Uterine smooth muscle cell (primary cell): ENCODE measurements at places on chromosomes 7 and 10. TPM values are rescaled to one million over a fixed set of nuclear protein-coding genes. Genes with fewer than 3 reads are reported as not detected.

The CABCOCO1 gene
- 0.44 and 0.75 TPM in 2 replicates for total RNA-seq

The DGKB gene
- 8.1 and 10.8 TPM in 2 replicates for total RNA-seq

The AOC1 gene
- not detected in 2 replicates for total RNA-seq

The IKZF1 gene
- not detected in 2 replicates for total RNA-seq

The TAS2R60 gene
- total RNA-seq, result 0.11 TPM in 1 of 2 replicates, not detected in the other

The GNGT1 gene
- not detected in 2 replicates for total RNA-seq
